ENCODE measurements at places on chromosomes 5 and 9. TPM values are rescaled to one million over a fixed set of nuclear protein-coding genes. Genes with fewer than 3 reads are reported as not detected.

SCGB3A2 gene
- total RNA-seq = not detected

KIF24 gene
- 1.8 TPM for total RNA-seq

BTNL3 gene
- not detected for total RNA-seq

FOXE1 gene
- total RNA-seq = 0.06 TPM

NDFIP1 gene
- 56.0 TPM for total RNA-seq

TLX3 gene
- not detected for total RNA-seq

APC gene
- 53.7 TPM for total RNA-seq

SMIM27 gene
- 2.1 TPM for total RNA-seq

LRRTM2 gene
- not detected for total RNA-seq

FXN gene
- total RNA-seq = 14.6 TPM

VLDLR gene
- total RNA-seq = 18.0 TPM

ORM2 gene
- total RNA-seq = not detected

C9 gene
- 0.44 TPM for total RNA-seq

OTULIN gene
- total RNA-seq = 12.8 TPM

EXD3 gene
- total RNA-seq = 32.6 TPM

SLC23A1 gene
- not detected for total RNA-seq

EDIL3 gene
- 29.7 TPM for total RNA-seq

SLC36A2 gene
- not detected for total RNA-seq

RNF183 gene
- not detected for total RNA-seq

CTSV gene
- 0.19 TPM for total RNA-seq

BTNL9 gene
- total RNA-seq = 0.15 TPM

ZNF483 gene
- 2.7 TPM for total RNA-seq

CACNA1B gene
- 0.41 TPM for total RNA-seq

IRX4 gene
- not detected for total RNA-seq

SLC6A3 gene
- not detected for total RNA-seq

CFAP77 gene
- total RNA-seq = not detected

BAG1 gene
- 46.4 TPM for total RNA-seq

ZNF879 gene
- 3.2 TPM for total RNA-seq

PCDHA8 gene
- not detected for total RNA-seq

ROPN1L gene
- total RNA-seq = 4.2 TPM

CAMK2A gene
- not detected for total RNA-seq

PCDHB15 gene
- total RNA-seq = 1.7 TPM

SELENOP gene
- total RNA-seq = 36.2 TPM

OR1Q1 gene
- total RNA-seq = not detected

TTC23L gene
- total RNA-seq = 0.41 TPM

GOLGA2 gene
- total RNA-seq = 62.4 TPM
